ENCODE measurements at places on chromosomes 16 and 17.

DNA sequence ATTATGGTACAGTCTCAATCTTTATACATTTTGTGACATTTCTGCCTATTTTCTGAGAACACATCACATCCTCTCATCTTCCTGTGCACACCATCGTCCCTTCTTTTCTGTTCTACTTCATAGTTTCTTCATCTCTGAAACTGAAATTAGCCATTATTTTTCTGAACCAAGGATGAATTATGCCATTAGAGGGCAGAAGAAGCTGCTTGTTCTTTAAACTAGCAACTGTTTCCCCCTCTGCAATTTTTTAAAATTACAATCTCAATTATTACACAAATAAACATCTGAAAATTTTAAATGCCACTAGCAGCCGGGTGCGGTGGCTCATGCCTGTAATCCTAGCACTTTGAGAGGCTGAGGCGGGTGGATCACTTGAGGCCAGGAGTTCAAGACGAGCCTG, 41.3 kb downstream of the RBBP6 start:
- no peak for DNase-seq

DNA sequence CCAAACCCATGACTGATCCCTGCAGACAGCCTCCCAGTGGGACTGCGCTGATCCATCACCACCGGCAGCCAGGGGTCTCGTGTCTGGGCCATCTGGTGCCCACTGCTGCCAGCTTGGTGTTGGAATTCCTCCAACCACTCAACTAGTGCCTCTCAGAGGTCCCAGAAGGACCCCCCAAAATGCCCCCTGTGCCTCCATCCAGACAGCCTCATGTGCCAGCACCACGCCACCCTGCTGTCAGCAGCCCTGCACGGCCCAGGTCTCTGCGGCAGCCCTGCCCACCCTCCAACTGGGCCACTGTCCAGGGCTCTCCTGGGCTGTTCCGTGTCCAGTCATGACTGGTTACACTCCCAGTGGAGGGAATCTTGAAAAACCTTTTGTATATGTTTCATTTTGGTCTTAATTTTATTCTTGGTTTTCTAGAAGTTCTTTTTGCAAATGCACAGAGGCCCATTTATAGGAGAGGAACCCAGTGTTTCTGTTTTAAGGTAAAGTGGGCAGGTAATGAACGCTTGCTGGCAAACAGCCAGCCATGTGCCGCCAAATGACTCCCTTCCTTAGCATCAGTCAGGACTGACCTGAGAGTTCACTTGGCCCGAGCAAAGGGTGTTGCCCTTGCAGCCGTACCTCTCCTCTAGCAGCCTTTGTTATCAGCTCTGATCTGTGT, 34.6 kb downstream of the GRIN2C start:
- DNase-seq: no peak

- no peak for DNase-seq
Measured at GRCh38 chr17:73575470-73576221, 68.6 kb downstream of the SDK2 start.

GRCh38 chr16:10314811-10315210, 71.0 kb upstream of the ATF7IP2 start:
- no peak for DNase-seq

- DNase-seq: no peak
Measured at GRCh38 chr17:67245694-67246402, 852 bp upstream of the HELZ start.

GRCh38 chr16:57871456-57871855, 69.2 kb upstream of the KIFC3 start:
- DNase-seq: peak; percentile 73

DNA sequence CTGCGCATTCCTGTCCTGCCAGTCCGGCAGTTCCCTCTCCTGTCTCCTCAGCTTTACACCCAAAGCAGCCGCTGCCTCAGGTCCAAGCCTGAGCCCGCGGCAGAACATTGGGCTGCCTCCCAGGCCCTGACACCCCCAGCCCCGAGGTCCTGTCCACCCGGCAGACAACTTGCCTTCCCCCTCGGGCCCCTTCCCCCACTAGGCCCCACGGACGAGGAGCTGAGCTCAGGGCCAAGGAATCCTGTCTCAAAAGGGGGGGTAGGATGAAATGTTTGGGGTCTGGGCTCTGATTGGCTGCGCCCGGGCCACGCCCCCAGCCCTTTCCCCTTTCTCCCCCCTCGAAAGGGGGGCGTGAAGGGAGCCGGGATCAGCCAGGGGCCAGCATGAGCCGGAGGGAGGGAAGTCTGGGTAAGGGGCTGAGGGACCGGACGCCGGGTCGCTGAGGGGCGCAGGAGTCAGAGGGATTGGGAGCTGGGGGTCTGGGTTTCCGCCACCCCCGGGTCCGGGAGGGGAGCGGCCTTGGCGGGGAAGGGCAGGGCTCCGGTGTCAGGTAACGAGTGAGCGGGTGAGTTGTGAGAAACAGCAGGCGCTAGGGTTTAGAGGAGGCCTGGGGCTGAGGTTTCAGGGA, at the start of gene CTF1:
CTF1 (plus strand) TSS at position 354 of the 628 bp plus-strand sequence; CDS start at position 384, 30 bp downstream.
- DNase-seq: peak; percentile 65

DNA sequence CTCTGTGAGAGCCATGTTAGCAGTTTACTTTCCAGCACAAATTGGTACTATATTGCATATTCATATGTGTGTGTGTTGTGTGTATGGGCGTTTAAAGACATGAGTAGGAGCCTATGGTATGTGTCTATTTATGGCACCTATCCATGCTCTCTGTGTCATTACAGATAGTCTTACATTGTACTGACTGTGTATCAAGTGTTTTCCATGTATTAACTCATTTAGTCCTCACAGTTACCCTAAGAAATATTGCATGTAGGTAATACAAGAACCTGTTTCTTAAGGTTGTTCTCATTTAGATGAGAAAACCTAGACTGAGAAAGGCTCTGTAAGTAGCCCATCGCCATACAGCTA, 1.6 kb downstream of the ALG1 start:
- DNase-seq: no peak

GRCh38 chr17:32565401-32565800, 78.6 kb downstream of the CDK5R1 start:
- no peak for DNase-seq

DNA sequence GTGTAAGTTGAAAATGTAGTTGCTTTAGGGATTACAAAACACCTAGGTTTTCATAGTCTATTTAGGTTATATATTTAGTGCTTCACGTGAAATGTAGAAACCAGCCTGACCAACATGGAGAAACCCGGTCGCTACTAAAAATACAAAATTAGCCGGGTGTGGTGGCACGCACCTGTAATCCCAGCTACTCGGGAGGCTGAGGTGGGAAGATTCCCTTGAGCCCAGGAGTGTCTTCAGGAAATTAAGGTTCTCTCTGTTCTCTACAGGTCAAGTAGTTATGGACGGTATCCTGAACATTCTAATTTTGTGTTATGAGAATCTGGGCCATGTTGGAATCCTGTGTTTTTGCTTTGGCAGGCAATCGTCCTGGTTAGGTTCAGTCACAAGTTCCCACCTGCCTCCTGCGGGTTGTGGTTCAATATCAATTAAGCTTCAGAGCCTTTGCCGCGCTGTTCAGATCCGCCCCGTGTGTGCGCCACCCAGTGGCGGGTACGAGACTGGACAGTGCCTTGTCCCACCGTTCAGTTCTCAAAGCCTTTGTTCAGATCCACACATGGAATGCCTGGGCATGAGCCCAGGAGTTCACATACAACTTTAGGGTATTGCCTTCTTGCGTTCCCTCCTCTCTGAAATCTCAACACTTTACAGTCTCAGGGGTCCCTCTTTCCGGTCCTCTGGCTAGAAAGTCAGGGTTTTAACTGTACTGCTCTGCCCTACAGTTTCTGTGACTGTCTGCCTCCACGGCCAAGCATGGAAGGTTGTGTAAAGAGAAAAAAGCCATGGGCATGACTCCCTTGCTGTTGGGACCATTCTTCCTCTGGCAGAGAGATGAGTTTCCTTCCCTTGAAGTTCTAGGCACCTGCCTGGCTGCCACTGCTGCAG, 41.7 kb downstream of the HEATR6 start:
- peak; percentile 14 for DNase-seq

- DNase-seq: no peak
Measured at GRCh38 chr17:61414936-61415251, 15.3 kb downstream of the TBX2 start.

GRCh38 chr16:17465460-17465859, 5.3 kb downstream of the XYLT1 start:
- no peak for DNase-seq

DNA sequence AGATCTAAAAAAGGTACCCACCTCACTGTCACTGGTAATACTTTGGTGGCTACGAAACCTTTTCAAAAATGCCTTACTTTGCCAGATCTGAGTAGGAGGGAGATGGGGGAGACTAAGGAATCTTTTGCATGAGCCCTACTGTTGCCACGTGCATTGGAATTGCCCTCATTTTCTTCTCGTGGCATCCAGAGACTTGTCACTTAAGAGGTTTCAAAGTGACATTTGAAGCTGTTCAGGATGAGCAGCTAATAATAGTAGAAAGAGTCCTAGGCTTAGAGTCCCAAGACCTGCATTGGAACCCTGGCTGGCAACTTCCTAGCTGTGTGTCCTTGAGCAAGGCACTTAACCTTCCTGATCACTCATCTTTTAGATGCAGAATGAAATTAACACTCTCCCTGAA, 43.5 kb downstream of the GPRC5B start:
- no peak for DNase-seq

- DNase-seq: no peak
Measured at GRCh38 chr17:42708588-42708987, 26.3 kb downstream of the CNTNAP1 start.

- DNase-seq: no peak
Measured at GRCh38 chr16:8887431-8887765, 5.2 kb downstream of the LITAFD start.

DNA sequence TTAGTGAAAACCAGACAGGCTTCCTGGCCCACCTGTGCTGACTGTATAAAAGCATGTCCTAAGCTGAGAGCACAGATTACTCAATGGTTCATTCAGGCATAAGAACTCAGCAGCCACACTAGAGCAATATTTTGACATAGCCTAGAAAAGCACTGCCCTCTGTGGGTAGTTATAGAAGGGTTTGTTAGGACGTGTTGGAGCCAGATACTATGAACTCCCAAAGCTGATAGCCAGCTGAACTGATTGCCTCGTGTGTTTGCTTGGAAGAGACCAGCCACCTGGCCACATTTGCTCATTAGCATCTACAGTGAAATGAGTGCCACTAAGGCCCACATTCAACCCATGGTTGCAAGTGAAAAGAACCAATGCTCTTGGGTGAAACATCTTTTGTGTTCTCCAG, 30.8 kb upstream of the ABCA5 start:
- no peak for DNase-seq

DNA sequence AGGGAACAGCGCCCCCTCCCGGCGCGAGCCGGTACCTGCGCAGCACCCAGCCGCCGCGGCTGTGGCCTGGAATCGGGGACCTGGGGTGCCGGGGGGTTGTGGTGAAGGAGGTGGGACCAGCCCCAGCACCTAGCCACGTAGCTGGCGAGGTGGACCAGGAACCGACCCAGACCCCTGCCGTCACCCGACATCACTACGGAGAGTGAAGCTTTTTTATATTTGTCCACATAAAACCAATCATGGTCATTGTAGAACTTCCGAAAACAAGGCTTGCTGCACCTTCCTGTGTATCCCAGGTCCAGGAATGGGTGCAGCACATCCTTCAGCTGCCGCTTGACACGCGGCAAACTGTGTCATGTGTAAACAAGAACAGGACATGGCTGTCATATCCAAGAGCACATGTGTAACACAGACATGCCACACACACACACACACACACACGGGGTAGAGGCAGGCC, 1.3 kb downstream of the HBQ1 start:
- no peak for DNase-seq

DNA sequence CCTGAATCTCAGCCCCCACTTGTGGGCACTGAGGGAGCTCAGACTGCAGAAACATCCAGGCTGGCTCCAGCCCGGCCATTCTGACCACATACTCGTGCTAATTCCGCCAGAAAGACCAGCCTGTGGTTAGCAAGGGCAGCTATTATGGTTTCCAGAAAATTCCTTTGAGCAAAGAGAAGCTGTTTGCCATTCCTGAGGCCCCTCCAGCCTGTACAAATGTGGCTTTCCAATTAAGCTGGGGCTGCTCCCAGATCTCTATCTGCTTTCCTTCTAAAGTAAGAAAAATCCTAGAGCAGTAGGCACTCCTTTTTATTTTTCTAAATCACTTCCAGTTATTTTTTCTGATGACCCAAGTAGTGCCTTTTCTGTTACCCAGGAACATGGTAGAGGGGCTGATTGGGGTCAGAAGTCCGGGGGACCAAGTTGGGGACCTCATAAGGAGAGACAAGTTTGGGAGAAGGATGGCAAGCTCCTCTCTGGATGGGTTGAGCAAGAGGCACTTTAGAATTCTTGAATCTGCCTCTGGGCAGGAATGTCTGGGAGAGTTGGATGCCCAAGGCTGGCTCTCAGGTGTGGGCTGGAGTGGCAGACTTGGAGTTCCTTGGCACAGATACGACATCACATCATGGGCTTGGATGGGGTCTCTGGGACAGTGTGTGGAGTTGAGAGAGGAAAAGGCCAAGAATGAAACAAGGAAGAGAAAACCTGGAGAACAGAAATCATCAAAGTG, 83.3 kb upstream of the TNRC6C start:
- DNase-seq: peak; percentile 58

- DNase-seq: no peak
Measured at GRCh38 chr17:65345261-65346005, 208.3 kb downstream of the RGS9 start.

DNA sequence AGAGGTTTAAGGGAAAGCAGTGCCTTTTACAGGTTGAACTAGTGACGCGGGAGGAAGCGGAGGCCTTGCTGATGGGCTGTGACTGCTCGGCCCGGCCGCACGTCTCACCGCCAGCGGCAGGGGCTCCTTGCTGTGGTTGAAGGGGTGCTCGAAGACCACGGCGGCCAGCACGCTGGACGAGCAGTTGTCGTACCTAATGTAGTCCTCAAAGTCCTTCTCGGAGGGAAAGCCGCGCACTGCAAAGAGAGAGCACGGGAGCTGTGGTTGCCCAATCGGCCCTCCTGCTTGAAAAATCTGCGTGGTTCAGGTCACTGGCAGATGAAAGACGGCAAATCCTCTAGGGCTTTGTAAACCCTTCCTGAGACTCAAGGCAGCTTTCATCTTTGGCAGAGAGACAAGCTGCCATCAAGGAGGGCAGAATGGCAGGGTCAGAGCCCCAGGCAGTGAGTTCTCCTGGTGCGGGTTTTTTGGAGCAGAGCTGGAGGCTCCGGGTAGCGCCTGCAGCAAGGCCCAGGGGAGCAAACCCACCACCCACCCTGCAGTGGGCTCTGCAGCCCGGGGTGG, 16.1 kb downstream of the ABCA3 start:
- DNase-seq: no peak

GRCh38 chr17:62804822-62805221, 3.3 kb downstream of the MARCHF10 start:
- no peak for DNase-seq

GRCh38 chr17:68034452-68034776, 1.1 kb upstream of the KPNA2 start:
- DNase-seq: no peak

DNA sequence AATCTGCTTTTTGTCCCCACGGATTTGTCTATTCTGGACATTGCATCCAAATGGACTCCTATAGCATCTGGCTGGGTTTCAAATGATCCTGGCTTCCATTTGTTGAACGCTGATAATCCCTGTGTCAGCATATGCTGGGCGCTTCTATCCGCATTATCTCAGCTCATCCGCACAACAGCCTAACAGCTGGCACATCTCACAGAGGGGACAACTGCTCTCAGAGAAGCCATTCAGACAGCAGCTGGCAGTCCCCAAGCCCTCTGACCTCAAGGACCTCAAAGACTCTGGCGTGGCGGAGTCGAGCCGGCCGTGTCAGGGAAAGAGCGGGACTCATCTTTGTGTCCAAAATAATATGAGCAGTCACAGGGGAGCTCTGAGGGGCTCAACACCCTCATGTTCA, 82.3 kb downstream of the NT5M start:
- no peak for DNase-seq

GRCh38 chr16:87970186-87970585, 19.0 kb downstream of the BANP start:
- DNase-seq: no peak
